ENCODE measurements at places on chromosomes 4 and X.

GRCh38 chr4:121096629-121097028, 24.3 kb upstream of the NDNF start:
- no peak for DNase-seq

- no peak for DNase-seq
Measured at GRCh38 chr4:21451032-21451431, 497.5 kb downstream of the KCNIP4 start.

- DNase-seq = no peak
Measured at GRCh38 chr4:112189754-112190153, 41.8 kb upstream of the AP1AR start.

- DNase-seq = no peak
Measured at GRCh38 chr4:119002476-119002875, 113.8 kb downstream of the SYNPO2 start.

Measured in omental fat pad (tissue), 4 donors.